ENCODE measurements at places on chromosomes 5 and 9. TPM values are rescaled to one million over a fixed set of nuclear protein-coding genes. Genes with fewer than 3 reads are reported as not detected.
A peak's percentile ranks its signal among the peaks of the same experiment; 100 is the strongest.

DNA sequence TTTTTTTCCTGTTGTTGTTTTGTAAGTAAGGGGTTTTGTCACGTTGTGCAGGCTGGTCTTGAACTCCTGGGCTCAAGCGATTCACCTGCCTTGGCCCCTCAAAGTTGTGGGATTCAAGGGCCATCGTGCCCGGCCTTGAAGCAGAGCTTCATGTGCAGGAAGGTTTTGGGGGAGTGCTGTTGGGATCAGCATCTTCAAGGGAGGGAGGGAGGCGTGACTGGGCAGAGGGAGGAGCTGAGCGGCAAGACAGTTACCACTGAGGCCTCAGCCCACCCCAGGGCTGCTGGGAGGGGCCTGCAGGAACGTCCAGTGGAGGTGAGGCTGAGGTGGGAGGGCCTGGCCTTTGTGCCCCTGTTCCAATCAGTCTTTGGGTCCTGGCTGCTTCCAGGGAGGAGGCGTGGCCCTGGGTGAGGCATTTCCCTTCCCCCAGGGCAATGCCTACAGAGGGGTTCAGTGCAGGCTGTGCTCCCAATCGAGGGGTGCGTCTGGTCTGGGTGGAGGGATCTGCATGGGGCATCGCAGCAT lies 21.4 kb downstream of the OR2V1 start:
- no peak for DNase-seq

- no peak for DNase-seq
These were observed 331.0 kb downstream of the GLIS3 start for GRCh38 chr9:3968891-3969290.

DNA sequence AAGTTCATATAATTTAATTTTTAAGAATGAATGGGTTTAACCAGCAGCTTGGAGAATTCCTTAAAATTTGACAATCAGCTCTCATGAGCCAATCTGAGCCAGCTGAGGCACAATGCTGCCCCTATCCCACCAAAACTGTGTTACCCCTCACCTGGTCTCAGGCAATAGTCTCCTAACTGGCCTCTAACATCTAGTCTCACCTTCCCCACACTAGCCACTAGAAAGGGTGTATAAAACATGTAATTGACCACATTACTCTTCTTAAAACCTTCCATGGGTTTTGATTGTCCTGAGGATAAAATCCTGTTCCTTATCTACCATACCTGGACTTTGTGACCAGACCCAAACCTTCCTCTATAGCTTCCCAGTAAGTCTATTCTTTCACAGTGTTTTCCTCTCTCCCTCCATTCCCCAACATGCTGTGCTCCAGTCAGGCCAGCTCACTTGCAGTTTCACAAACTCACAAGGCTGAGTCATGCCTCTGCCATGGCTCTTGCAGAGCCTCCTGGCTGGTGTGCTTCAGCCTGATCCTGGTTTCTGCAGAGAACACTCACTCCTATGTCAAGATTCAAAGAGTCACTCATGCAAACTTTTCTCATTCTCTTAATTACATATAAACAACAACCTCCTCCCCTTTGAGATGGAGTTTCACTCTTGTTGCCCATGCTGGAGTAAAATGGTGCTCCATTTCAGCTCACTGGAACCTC lies 16.0 kb upstream of the ZCCHC7 start:
- no peak for DNase-seq

- DNase-seq, result no peak
These were observed 20.7 kb downstream of the HMCN2 start for GRCh38 chr9:130286072-130286770.

GRCh38 chr5:172744123-172745104 lies 26.6 kb downstream of the DUSP1 start:
- peak; percentile 70 for DNase-seq

DNA sequence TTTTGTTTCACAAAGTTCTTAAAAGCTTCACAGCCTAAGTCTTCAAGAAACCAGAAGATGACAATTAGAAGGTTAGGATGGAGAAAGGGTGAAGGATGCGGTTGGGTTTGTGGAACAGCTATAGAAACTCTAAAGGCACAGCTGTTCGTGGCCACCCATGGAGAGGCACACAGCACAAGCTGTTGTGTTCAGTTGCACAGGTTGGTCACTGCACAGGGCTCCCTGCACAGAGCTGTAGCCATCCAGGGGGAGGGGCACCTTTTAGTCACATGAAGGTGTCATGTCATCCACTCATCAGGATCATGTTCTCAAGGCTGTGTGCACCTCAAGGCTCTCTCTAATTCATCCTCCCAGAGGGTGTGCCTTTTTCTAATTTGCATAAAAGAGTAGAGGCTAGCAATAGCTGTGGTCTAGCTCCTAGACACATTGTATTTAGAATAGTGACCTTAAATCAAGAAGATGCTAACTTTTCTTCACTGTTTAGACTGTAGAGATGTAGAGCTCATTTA lies 5.0 kb upstream of the RASGRF2 start:
- no peak for DNase-seq

- DNase-seq, result no peak
These were observed 122.4 kb downstream of the LRRC70 start for GRCh38 chr5:62701036-62701435.

GRCh38 chr5:42581845-42582244 lies 158.6 kb downstream of the GHR start:
- DNase-seq, result no peak

DNA sequence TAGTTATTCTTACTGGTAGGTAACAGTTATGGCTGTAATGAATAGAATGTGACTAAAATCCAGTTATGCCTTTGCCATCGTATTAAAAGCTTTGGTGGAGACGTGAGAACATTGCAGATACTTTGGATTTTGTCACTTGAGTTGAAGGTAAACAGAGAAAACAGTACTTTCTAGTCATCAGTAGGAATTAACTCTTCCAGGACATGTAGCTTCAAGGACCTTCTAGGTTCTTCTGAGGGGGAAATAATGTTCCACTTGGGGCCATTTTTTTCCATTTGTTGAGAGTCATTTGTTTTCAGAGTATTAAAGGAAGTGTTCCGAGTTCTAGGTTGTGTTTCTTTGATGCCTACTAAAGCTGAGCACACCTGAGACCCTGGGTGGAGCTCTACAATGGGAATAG lies 6.1 kb downstream of the TJP2 start:
- DNase-seq, result no peak

Gene MTMR12
- 20.3 TPM for total RNA-seq

Gene CDH9
- total RNA-seq, result not detected

Data from pancreas (tissue), 10 donors.